GM23248 (cell line): ENCODE measurements at places on chromosomes 12 and 14. TPM values are rescaled to one million over a fixed set of nuclear protein-coding genes. Genes with fewer than 3 reads are reported as not detected.

LYZ gene
- not detected in 2 replicates for total RNA-seq

GRCh38 chr12:6250343-6250742, 50.1 kb downstream of the CD9 start:
- peak; percentile 46 for DNase-seq

- no peak for DNase-seq
These were observed 9.2 kb upstream of the ABCD2 start for GRCh38 chr12:39628836-39629235.

- DNase-seq: peak; percentile 66
These were observed 23.1 kb downstream of the AMN start for GRCh38 chr14:102945346-102946130.

EP400 gene
- total RNA-seq: 8.6 and 9.6 TPM in 2 replicates

GRCh38 chr12:58741226-58741625, 179.1 kb downstream of the LRIG3 start:
- no peak for DNase-seq
